Stimulated activated CD4-positive, alpha-beta T cell treated with anti-CD3 and anti-CD28 coated beads, TNF-alpha, amount 100 ng/mL, for 24 hours (primary cell): ENCODE measurements at places on chromosomes 13 and 19.

- no peak for DNase-seq
Measured at GRCh38 chr19:22901431-22902130, 69.5 kb downstream of the ZNF723 start.

DNA sequence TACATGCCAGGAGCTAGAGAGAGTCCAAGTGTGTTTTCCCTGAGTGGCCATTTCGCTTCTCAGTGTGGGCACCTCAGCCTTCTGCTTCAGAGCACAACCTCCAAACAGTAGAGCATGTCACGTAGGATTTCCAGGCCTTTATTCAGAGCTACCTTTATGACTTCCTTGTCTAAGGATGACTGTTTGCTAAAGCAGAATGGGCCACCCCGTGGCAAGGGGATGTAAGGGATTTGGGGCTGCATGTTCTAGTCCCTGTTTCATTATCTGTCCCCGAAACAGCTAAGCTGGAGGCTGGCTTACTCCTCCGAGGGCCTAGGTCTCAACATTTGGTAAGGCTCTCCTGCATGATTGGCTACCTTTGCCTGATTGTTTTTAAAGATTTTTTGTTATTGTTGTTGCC is 6.0 kb downstream of the RNASEH2B start:
- DNase-seq: no peak

DNA sequence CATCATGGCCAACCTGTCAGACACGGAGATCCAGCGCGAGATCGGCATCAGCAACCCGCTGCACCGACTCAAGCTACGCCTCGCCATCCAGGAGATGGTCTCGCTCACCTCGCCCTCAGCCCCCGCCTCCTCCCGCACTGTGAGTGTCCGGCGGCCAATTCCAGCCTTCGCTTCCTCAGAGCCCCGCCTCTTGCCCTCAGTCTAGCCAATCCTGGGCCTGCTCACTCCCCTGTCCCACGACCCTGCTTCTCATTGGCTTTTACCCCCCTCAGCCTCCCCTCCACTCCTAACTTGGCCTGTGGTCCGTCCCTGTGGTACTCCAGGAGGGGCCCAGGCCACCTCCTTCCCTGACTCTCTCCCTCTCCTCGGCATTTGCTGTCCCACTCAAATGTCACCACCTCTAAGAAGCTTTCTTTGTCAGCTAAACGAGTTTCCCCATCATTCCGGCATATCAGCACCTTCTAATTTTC is 12.3 kb downstream of the HRC start:
- DNase-seq: no peak

DNA sequence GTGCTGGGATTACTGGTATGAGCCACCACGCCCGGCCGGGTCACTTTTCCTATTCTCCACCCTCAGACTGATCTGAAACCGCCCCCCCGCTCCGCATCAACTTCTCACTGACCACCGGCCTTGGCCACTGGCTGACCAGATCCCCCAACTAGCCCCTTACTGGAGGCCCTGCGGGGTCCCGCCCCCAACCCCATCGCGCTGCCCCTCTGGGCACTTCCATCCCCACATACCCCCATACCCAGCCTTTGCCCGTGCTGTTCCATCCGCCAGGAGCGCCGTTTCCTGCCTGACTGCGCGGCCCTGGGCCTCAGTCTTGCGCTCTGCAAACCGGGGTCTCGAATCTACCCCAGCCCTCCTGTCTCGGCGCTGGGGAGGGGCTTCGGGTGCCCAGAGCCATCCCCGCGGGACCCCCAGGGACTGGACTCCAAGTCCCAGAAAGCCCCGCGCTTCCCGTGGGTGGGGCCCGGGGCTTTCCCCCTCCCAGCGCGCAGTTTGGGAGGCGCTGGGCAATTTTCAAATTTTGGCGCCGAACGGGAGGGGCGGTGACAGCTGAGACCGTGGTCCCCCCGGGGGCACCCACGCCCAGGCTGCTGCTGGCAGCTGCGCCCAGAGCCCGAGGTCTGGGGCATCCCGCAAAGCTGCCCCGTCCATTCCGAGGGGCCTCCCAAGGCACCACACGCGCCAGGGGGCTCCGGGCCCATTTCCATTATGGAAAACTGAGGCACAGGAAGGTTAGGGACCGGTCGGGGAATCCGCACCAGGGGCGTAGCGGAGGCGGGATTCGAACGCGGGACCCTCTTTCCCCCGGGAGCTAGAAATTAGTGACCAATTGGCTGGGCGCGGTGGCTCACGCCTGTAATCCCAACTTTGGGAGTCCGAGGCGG is 5.2 kb upstream of the LMNB2 start:
- DNase-seq: peak; percentile 79

GRCh38 chr19:24178207-24178606 is 91.2 kb downstream of the ZNF254 start:
- DNase-seq: no peak

- no peak for DNase-seq
Measured at GRCh38 chr19:34416021-34416545, 11.9 kb downstream of the PDCD2L start.

- DNase-seq: no peak
Measured at GRCh38 chr19:8387688-8388611, 2.2 kb upstream of the RAB11B start.

GRCh38 chr19:1956868-1957492 is 16.0 kb downstream of the CSNK1G2 start:
- no peak for DNase-seq

DNA sequence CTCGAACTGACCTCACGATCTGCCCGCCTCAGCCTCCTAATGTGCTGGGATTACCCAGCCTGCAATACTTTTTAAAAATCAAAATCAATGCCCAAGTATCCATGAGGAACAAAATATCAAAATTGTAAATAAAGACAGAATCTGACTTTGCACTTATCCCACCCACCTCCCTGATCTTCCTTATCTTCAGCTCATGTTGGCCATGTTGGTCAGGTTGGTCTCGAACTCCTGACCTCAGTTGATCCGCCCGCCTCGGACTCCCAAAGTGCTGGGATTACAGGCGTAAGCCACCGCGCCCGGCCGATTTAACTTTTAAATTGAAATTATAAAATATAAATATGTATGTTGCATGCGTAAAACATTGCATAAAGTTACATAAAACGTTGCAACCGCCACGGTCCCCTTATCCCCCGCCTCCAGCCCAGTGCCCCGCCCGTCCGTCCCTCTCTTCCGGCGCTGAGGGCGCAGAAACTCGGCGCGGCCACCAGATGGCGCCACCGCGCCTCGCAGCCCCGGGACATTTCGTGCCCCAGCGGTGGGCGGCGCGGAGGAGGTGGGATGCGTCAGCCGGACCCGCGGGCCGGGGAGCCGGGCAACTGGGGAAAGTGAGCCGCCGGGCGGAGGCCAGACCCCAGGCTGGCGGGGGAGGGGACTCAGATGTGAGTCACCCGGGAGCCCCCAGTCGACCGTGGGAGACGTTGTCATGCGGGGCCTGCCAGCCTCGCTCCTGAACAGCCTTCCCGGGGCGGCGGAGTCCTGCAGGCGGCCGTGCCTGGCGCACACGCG is 1.5 kb upstream of the GADD45B start:
- DNase-seq: peak; percentile 89

- DNase-seq: no peak
Measured at GRCh38 chr13:72295153-72295552, 428.1 kb upstream of the DACH1 start.

GRCh38 chr13:73364736-73365135 is 305.9 kb downstream of the KLF5 start:
- no peak for DNase-seq
